Stimulated activated CD4-positive, alpha-beta T cell treated with anti-CD3 and anti-CD28 coated beads, Interleukin-15, amount 100 ng/mL, for 24 hours (primary cell): ENCODE measurements at places on chromosomes 6 and 20.

DNA sequence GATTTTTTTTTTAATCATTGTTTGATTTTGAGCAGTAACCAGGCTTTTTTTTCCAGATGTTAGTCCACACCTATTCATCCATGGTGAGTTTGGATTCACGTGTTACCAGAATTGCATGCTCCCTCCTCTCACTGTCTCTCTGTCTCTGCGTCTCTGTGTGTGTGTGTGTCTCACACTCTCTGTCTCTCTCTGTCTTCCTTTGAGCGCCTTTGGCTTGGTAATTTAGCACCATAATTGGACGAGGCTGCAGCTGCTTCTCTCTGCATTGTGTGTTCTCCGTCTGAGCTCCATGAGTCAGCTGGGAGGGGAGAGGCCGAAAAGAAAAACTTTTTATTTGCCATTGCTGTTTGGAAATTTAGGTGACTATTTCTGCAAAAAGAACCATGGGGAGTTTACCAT lies 3.4 kb downstream of the TFAP2B start:
- no peak for DNase-seq

DNA sequence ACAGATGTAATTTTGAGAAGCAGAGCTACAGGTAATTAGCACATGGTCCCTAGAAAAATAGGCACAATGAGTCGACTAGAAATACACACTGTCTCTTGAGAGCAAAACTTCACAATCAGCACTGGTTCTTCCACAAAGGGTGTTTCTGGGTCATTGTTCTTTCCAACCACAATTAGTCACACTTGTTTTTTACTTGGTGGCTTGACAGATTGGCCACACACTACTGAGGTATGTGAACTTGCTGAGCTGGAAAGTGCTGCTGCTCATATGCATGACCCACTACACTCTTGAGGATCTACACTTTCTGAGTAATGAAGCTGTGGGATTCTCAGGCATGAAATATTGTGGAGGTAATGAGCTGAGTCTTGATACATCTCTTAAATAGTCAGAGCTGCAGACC lies 347.7 kb downstream of the BCKDHB start:
- DNase-seq = peak; percentile 8

GRCh38 chr6:142694054-142694453 lies 250.9 kb downstream of the HIVEP2 start:
- DNase-seq = peak; percentile 7

- no peak for DNase-seq
Observed at GRCh38 chr6:45209762-45210161, 118.4 kb upstream of the RUNX2 start.

- no peak for DNase-seq
Observed at GRCh38 chr6:70956191-70956450, 739 bp downstream of the B3GAT2 start.

DNA sequence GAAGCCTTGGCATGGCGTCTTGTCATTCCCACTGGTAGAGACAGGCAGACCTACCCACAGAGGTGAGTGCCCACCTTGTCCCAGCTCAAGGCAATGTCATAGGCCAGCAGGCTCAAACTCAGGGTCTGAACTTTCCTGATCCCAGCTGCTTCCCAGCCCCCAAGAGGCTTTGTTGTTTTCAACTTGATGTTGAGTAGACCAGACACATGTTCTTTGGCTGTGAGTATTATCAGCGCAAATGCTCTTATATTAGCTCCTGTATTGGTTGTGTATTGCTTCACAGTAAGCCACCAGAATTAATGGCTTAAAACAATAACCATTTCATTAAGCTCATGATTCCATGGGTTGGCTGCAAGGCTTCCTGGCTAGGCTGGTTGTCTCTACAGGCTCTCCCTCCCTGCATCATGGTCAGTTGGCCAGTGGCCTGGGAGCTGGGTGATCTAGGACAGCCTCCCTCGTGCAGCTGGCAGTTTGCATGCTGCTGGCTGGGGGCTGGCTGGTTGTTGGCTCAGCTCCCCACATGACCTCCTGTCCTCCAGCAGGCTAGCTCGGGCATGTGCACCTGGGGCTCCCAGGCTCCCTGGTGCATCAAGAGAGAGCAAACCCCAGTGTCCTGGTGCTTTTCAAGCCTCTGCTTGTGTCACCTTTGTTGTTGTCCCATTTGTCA lies 21.6 kb downstream of the TOX2 start:
- DNase-seq = no peak

GRCh38 chr20:20803011-20803410 lies 90.6 kb upstream of the RALGAPA2 start:
- no peak for DNase-seq

GRCh38 chr6:24643920-24644319 lies 2.1 kb downstream of the KIAA0319 start:
- no peak for DNase-seq

DNA sequence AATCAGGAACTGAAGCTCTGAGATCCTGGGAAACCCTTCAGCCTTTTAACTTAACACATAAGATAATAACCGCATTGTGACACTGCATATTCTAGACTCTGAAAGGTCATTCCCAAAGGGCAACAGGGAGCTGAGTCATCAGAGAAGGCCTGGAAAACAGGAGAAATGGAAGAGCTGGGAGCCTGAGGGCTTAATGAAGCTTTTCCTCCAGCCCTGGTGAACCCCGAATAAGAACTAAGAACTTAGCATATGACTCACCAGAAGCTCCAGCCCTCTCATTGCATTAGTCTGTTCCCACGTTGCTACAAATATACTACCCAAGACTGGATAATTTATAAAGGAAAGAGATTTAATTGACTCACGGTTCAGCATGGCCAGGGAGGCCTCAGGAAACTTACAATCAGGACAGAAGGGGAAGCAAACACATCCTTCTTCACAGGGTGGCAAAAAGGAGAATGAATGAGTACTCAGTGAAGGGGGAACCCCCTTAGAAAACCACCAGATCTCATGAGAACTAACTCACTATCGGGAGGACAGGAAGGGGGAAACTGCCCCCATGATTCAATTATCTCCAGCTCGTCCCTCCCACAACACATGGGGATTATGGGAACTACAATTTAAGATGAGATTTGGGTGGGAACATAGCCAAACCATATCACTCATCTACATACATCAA lies 648.5 kb downstream of the TFAP2A start:
- no peak for DNase-seq

DNA sequence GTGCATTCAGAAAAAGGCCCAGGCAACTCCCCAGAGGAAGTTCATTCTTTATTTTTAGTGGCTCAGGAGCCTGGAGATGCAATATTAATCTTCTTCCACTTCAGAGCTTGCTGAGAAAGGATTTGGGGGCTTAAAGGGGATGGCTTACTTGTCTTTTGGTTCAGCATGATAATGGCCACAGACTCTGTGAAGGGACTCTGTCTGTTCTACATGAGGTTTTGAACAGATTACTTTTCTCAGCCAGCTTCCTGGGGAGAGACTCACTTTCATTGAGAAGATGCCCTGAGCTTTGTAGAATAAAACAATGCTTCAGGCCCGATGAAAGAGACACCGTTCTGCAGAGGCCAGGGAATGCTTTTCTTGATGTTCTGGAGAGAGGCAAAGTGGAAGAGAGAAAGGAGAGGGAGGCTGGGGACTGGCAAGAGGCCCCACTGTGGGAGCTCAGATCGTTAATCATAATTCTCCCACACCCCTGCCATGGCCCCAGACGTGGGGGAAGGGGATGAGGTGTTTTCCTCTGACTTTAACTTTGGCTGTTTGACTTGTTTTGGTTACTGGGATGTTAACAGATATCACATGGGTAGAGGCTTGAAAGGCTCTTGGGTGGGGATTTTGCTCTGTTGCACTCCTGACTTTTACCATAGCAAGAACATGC lies 19.1 kb downstream of the SCP2D1 start:
- no peak for DNase-seq

DNA sequence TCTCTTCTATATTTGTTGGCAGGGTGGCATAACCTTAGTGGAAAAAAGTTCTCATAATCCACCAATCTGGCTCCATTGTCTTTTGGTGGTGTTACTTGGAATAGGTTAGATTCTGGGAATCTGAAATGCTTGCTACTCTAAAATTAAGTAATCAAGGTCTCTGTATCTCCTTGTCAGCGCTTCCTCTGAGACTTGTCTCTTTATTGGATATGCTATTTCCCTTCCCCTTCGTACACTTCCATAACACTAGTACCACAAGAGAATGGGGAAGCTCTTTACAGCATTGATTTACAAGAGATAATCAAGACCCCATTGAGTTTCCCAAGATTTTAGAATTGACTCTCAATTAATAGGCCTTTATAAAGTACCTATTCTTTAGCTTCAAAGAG lies 280.2 kb downstream of the ADGB start:
- no peak for DNase-seq

GRCh38 chr6:28160233-28160632 lies 18.6 kb downstream of the ZKSCAN8 start:
- no peak for DNase-seq

GRCh38 chr20:47336129-47336754 lies 20.3 kb downstream of the ZMYND8 start:
- DNase-seq = no peak

- DNase-seq = no peak
Observed at GRCh38 chr6:46888031-46888430, 33.7 kb downstream of the ADGRF5 start.

GRCh38 chr20:3115190-3116107 lies 30.9 kb upstream of the AVP start:
- peak; percentile 22 for DNase-seq

DNA sequence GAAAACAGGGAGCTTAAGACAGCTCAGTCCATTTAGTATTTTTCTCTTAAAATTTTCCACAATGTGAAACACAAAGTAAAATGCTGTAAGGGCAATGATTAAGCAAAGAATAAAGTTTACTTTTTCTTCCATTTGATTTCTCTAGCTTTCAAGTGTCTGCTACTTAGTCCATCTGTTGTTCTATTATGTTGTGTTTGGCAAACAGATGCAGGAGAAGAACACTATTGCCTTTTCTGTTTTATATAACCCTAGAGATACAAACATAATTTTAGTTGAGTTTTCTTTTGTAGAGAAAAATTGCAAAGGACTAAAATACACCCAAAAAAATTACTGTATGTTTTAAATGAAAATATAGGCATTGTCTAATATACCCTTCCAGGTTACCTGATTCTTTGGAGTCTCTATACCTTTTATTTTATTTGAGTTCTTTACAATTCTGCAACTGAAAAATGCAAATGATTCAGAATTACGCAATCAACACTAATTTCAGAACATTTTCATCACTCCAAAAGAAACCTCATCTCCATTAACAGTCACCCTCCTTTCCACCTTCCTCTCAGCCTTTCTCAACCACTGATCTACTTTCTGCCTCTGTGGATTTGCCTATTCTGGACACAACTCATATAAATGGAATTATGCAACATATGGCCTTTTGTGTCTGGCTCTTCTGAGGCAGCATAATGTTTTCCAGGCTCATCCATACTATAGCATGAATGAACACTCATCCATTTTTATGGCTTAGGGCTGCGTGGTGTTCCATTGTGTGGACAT lies 96.9 kb downstream of the MKKS start:
- DNase-seq = no peak

DNA sequence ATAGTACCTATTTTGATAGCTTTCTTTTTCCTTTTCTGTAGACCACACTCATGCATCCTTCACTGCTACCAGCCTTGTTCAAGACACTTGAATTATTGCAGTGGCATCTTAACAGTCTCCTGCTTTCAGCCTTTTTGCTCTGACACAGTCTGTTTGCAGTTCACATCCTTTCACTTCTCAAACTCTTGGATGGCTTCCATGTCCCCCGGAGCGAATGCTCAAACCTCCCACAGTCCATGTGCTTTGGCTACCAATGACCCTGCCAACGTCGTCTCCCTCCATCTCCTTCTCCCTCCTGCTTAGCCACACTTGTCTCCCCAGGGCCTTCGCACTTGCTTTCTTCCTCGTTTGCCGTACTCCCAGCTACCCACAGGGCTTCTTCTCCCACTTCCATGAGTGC lies 270.0 kb upstream of the ZFP64 start:
- no peak for DNase-seq

DNA sequence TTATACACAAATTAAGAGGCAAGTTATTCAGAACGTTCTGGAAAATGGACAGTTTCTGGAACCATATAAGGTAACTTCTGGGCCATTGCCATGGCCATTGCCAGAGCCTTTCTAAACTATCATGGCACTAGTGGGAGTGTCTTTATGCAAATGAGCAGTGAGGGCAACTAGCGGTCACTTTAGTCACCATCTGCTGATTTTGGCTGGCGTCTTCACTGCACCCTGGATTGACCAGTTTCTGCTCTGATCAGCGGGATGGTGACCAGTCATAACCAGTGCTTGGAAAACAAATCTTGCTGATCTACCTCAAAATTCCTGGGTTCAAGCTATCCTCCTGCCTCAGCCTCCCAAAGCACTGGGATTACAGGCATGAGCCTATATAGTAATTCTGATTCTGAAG lies 7.3 kb upstream of the SNTA1 start:
- no peak for DNase-seq

GRCh38 chr6:9002833-9003232 lies 567.5 kb upstream of the SLC35B3 start:
- DNase-seq = no peak

GRCh38 chr6:163383912-163384311 lies 30.6 kb upstream of the QKI start:
- DNase-seq = no peak
